Cardiac fibroblast (primary cell): ENCODE measurements at places on chromosomes 6 and 20.

DNA sequence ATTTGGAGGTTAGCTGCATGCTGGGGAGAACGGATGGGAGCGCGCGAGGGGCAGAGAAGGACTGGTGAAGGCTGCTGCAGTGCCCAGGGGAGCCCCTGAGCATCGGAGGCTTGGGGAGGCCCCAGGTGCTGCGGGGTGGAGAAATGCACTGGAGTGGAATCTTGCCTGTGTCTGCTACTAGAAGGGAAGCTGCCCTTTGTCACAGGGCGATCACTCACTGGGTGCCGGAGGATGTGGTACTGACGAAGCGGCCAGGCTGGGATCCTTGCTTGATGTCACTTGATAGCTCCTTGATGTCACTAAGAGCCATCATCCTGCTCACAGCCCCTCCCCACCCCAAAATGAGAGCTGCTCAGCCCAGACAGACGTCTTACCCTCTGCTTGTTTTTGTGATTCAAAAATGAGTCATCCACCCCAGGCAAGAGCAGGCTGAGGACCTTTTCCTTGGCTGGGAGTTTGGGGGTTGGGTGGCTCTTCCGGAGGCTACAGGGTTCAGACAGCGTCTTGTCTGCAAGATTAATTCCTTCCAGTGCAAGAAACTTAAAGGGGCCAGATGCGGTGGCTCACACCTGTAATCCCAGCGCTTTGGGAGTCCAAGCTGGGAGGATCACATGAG lies 62.6 kb upstream of the PMEPA1 start:
- DNase-seq: peak; percentile 73

GRCh38 chr6:15264412-15264811 lies 18.5 kb downstream of the JARID2 start:
- no peak for DNase-seq

DNA sequence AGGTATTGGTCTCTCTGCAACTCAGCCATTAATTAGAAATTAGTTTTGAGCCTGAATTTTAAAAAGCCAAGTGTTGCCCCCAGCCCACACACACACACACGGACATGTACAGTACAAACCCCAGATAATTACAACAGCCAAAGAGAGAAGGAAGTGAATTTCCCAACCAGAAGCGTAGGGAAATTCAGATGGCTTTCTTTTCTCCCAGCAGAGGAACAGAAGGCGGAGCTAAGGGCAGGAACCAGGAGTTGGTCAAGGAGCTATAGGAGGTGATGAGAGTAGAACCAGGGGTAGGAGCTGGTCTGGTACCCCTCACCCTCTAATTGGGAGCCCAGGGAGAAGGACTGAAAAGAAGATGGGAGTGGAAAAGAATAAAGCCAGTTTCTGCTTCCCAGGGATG lies 3.9 kb upstream of the ZBTB9 start:
- no peak for DNase-seq

DNA sequence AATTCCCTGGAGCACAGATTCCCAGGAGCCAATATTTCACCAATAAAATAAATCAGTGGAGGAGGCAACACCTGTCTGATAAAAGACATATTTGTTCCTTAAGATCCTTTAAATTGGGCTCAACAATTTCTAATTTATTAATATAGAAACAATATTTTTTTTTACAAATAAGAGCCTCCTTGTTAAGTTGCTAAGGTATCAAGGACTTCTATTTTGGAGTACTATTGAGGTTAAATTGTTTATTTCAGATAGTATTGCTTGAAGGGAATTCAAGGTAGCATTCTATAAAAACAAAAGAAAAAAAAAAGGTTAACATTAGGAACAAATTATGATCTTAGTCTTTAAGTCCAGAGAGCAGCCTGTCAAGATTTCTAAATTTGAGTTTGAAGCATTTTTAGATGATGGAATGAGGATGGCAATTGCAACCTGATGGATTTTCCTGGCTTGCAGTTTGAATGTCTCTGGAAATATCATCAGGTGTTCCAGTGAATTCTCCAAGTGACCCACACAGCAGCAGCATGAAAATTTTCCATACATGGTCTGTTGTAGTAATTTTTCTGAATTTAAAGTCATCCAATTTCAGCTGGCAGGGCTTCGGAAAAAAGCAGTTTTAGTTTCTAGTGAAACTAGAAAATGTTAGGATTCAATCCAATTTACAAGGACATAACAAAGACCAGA lies 19.3 kb upstream of the NCR2 start:
- DNase-seq: no peak

DNA sequence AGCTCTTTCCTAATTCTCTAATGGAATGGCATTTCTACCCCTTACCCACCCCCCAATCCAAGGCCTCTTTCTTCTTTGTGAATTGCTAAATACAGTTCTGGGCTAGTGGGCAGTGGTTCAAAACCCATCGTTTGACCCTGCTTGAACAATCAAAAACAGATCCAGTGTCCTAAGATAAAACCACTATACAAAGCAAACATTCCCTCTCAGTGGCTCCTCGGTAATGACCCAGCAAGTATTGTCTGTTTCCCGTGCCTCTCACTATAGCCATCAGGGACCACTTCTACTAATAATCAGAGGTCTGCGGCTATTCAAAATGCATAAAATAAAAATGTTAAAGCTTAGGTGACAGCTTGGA lies 143.5 kb upstream of the AKAP12 start:
- DNase-seq: no peak

DNA sequence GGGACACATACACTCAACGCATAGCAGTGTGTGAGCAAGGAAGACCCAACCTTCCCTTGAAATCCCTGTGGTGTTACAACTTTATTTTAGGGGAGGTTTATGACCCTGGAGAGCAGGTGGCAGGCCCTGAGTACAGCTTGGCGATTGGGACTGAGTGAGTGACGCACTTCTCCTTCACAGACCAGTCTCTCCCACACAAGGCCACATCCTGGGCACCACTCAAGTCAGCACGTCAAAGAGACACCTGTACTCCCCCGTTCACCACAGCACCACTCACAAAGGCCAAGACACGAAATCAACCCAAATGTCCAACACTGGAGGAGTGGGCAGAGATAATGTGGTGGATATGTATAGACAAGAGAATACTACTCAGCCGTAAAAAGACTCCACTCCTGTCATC lies 57.0 kb upstream of the FRMD1 start:
- no peak for DNase-seq

- DNase-seq: no peak
Observed at GRCh38 chr6:7237653-7238188, 75.3 kb downstream of the SSR1 start.
